ENCODE measurements at places on chromosomes 12 and 14.

GRCh38 chr12:31586728-31587127 lies 4.2 kb downstream of the DENND5B start:
- no peak overlapping the region for H3K4me3 ChIP-seq
- no peak overlapping the region for H3K27ac ChIP-seq

DNA sequence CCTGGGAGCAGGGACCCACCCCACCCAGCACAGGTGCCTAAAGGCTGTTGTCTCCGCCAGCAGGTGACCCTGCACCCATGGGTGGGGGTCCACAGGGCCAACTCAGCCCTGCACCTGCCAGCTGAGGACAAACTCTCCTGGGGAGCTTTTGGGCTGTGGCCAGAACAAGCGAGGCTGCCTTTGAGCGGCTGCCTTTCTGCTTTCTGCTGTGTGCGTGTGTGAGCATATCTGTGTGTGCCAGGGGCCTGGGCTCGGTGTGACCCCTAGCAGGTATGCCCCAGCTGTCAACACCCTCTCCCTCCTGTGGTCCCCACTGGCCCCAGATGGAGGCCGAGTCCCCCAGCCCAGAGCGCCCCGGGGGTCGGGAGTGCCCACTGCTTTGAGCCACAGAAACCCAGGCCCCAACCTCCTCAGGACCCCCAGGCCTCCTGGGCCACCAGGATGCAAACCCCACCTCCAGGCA lies 25.9 kb upstream of the GPR132 start:
- peaks cover 69% of the 10 kb centered on the region for H3K4me1 ChIP-seq
- H3K27ac ChIP-seq, result peak overlapping the region; percentile 2
- DNase-seq, result peak; percentile 11
- no peak overlapping the region for H3K4me3 ChIP-seq
- H3K36me3 ChIP-seq, result peaks cover 3% of the 10 kb centered on the region

DNA sequence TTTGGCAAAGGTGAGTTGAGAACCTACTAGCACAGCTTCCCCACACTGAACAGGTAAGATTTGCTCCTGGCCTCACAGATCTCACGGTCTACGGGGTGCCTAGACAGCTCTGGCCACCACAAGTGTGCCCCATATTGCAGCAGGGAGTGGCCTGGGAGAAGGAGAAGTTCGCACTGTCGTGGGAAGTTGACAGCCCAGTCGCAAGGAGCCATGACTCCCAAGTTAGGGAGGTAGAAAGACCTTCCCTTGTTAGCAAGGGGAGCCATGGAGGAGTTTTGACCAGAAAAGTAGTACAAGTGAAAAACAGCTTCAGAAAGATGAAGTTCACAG lies 316.3 kb downstream of the BCL11B start:
- no peak overlapping the region for H3K4me3 ChIP-seq
- DNase-seq, result no peak
- no peaks in the 10 kb centered on the region for H3K36me3 ChIP-seq
- H3K4me1 ChIP-seq, result no peaks in the 10 kb centered on the region
- H3K27ac ChIP-seq, result no peak overlapping the region
- H3K27me3 ChIP-seq, result peaks cover 47% of the 10 kb centered on the region

- DNase-seq, result no peak
- H3K27ac ChIP-seq, result peak overlapping the region; percentile 84
- peaks cover 25% of the 10 kb centered on the region for H3K36me3 ChIP-seq
- no peaks in the 10 kb centered on the region for H3K27me3 ChIP-seq
- H3K4me1 ChIP-seq, result peaks cover 3% of the 10 kb centered on the region
- peak overlapping the region; percentile 62 for H3K4me3 ChIP-seq
Observed at GRCh38 chr14:31207287-31207754, 272 bp downstream of the HECTD1 start.

DNA sequence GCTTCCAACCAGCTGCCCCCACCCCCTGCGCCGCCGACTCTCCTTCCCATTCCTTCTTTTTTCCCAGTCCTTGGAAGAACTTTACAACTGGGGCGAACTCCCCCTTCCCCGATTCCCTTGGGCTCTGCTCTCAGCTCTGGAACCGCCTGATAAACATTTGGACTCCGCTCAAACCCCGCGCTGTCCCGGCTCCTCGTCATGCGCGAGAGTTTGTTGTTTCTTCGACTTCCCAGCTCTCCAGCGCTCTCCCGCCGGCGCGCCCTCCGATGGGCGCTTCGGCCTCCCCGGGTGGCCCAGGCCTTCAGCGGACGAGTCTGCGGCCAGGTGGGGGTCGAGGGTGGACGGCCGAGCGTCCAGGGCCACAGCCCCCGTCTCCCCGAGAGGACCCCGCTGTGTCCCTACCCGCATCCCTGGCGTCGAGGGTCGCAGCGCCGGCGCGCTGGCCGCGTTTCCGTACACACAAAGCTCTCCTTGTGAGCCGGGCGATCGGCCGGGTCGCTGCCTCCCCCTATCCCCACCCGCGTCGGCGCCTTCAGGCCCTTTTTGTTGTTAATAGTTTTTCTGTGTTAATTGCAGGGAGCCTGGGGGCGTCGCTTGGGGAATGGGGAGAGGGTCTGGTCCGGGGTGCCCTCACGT lies 847 bp downstream of the MMP14 start:
- H3K27ac ChIP-seq, result peak overlapping the region; percentile 90
- peak overlapping the region; percentile 89 for H3K4me3 ChIP-seq
- DNase-seq, result peak; percentile 73
- H3K27me3 ChIP-seq, result no peaks in the 10 kb centered on the region
- H3K4me1 ChIP-seq, result peaks cover 19% of the 10 kb centered on the region

- no peaks in the 10 kb centered on the region for H3K27me3 ChIP-seq
- H3K4me1 ChIP-seq, result peaks cover 6% of the 10 kb centered on the region
- H3K36me3 ChIP-seq, result peaks cover 5% of the 10 kb centered on the region
Observed at GRCh38 chr12:121464331-121464730, 64.4 kb downstream of the RNF34 start.

- H3K27me3 ChIP-seq, result no peaks in the 10 kb centered on the region
- no peak for DNase-seq
- H3K27ac ChIP-seq, result no peak overlapping the region
- no peak overlapping the region for H3K4me3 ChIP-seq
- no peaks in the 10 kb centered on the region for H3K4me1 ChIP-seq
- peaks cover 100% of the 10 kb centered on the region for H3K36me3 ChIP-seq
Observed at GRCh38 chr12:57199191-57199590, 17.4 kb upstream of the NXPH4 start.

GRCh38 chr14:22487941-22488340 lies 101.1 kb downstream of the DAD1 start:
- no peak for DNase-seq
- H3K4me1 ChIP-seq, result peaks cover 3% of the 10 kb centered on the region
- H3K36me3 ChIP-seq, result no peaks in the 10 kb centered on the region
- no peak overlapping the region for H3K27ac ChIP-seq

DNA sequence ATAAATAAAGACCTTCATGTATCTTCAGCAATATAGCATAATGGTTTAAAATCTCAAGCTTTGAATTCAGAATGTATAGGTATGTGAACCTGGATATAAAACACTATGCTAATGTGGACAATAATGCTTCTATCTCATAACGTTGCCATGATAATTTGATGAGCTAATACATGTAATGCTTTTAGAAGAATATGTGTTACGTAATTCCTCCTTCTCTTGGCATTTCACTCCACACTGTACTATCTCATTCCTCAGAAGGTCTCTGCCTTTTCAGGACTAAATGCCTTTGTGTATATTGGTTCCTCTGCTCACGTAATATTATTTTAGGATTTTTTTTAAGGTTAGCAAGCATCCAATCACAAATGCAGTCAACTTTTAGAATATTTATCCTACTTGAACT lies 86.5 kb downstream of the FOXA1 start:
- H3K4me3 ChIP-seq, result no peak overlapping the region
- DNase-seq, result no peak
- H3K36me3 ChIP-seq, result no peaks in the 10 kb centered on the region
- no peaks in the 10 kb centered on the region for H3K27me3 ChIP-seq
- H3K4me1 ChIP-seq, result no peaks in the 10 kb centered on the region
- H3K27ac ChIP-seq, result no peak overlapping the region

GRCh38 chr14:92987713-92988510 lies 65.0 kb downstream of the CHGA start:
- no peaks in the 10 kb centered on the region for H3K27me3 ChIP-seq
- no peak for DNase-seq
- peaks cover 4% of the 10 kb centered on the region for H3K36me3 ChIP-seq
- peaks cover 10% of the 10 kb centered on the region for H3K4me1 ChIP-seq
- H3K27ac ChIP-seq, result no peak overlapping the region

- H3K27me3 ChIP-seq, result no peaks in the 10 kb centered on the region
- H3K27ac ChIP-seq, result no peak overlapping the region
- no peak overlapping the region for H3K4me3 ChIP-seq
- H3K36me3 ChIP-seq, result no peaks in the 10 kb centered on the region
- peaks cover 3% of the 10 kb centered on the region for H3K4me1 ChIP-seq
Observed at GRCh38 chr14:56268039-56268438, 149.8 kb downstream of the PELI2 start.

- no peaks in the 10 kb centered on the region for H3K36me3 ChIP-seq
- peaks cover 35% of the 10 kb centered on the region for H3K27me3 ChIP-seq
- H3K4me1 ChIP-seq, result no peaks in the 10 kb centered on the region
- no peak for DNase-seq
- H3K27ac ChIP-seq, result no peak overlapping the region
Observed at GRCh38 chr14:76267322-76268046, 108.5 kb upstream of the ESRRB start.

GRCh38 chr14:88166616-88167015 lies 156.5 kb downstream of the KCNK10 start:
- H3K4me3 ChIP-seq, result no peak overlapping the region
- H3K27me3 ChIP-seq, result no peaks in the 10 kb centered on the region
- no peak for DNase-seq
- no peaks in the 10 kb centered on the region for H3K4me1 ChIP-seq

DNA sequence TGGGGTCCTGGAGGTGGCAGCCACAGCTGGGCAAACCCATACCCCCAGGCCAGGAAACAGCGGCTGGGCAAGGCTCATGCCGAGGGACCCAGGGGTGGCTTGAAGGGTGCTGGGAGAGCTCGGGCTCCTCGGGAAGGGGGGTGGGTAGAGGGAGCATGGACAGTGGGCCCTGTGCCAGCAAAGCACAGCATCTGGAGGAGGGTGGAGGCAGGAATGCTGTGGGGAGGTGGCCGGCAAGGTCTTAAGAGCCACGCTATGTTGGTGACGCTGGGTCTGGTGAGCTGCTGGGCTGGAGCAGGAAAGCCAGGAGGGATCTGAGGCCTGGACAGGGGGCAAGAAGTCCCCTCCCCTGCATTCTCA lies 48.2 kb upstream of the DLK1 start:
- H3K36me3 ChIP-seq, result no peaks in the 10 kb centered on the region
- H3K4me1 ChIP-seq, result peaks cover 52% of the 10 kb centered on the region
- peak overlapping the region; percentile 86 for H3K27ac ChIP-seq
- DNase-seq, result peak; percentile 79
- peaks cover under 1% of the 10 kb centered on the region for H3K27me3 ChIP-seq

All from mesenchymal stem cell (in vitro differentiated cells and primary cell).